ENCODE measurements at places on chromosomes 13 and 19.

DNA sequence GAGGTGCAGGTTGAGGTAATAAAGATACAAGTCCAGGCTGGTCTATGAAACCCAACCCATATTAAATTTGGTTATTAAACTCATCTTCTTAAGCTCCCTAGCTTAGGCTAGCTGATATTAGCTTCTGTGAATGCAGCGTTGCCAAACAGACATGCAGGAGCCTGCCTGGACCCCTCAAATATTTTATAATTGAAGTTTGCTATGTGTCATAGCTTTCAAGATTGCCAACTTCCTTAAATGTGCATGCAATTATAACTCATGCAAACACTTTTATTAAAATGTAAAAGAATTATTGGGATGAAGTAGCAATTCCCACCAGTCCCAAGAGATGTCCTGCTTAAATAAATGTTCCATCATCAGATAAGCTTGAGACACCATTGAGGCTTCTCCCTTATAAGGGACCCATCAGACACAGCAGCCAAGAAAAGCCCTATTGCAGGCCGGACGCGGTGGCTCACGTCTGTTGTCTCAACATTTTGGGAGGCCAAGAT lies 51.3 kb downstream of the MBNL2 start:
- no peak for DNase-seq

- peak; percentile 95 for DNase-seq
Observed at GRCh38 chr19:10654610-10655456, 687 bp downstream of the ILF3 start.

GRCh38 chr19:5534787-5535586 lies 32.8 kb downstream of the TINCR start:
- peak; percentile 18 for DNase-seq

DNA sequence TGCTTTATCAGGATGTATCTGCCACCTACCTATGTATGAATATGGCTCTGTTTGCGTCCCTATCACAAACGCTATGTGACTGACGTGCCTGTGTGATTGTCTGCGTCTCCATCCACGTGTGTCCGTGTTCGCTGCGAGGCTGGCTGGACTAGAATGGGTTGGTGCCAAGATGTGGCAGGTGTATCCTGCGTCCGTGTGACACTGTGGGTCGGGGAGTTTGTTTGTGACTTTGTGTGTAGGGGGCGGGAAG lies 6.7 kb upstream of the HOOK2 start:
- DNase-seq = no peak

DNA sequence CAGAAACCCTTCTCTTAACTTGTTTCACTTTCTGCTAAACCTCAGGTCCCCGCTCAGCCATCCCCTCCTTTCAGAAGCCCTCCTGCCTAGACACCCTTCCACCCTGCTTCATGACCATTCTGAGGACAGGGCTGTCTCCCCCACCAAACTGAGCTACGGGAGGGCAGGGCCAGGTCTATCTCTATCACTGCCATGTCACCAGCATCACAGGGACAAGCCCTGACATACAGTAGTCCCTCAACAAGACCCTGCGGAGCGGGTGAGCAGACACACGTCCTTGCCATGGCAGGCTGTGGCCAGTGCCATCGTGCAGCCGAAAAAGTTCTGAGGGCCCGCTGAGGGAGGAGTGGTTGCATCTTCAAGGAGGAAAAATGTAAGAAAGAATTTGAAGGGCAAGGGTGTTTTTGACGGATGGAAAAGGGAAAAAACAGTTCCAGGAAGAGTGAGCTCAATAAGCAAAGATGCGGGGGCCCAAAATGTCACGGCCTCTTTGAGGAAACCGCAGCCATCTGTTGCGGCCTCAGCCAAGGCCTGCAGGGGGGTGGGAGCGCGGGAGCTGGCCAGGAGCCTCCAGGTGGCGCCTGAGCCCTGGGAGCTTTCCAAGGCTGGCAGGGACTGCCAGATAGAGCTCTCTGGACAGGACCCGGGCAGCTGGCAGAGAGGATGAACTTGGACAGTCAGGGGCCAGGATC lies 8.1 kb downstream of the PTGIR start:
- peak; percentile 88 for DNase-seq

GRCh38 chr13:113423520-113424163 lies 29.6 kb downstream of the ADPRHL1 start:
- no peak for DNase-seq

GRCh38 chr19:7519361-7520130 lies 2.9 kb upstream of the MCOLN1 start:
- no peak for DNase-seq

DNA sequence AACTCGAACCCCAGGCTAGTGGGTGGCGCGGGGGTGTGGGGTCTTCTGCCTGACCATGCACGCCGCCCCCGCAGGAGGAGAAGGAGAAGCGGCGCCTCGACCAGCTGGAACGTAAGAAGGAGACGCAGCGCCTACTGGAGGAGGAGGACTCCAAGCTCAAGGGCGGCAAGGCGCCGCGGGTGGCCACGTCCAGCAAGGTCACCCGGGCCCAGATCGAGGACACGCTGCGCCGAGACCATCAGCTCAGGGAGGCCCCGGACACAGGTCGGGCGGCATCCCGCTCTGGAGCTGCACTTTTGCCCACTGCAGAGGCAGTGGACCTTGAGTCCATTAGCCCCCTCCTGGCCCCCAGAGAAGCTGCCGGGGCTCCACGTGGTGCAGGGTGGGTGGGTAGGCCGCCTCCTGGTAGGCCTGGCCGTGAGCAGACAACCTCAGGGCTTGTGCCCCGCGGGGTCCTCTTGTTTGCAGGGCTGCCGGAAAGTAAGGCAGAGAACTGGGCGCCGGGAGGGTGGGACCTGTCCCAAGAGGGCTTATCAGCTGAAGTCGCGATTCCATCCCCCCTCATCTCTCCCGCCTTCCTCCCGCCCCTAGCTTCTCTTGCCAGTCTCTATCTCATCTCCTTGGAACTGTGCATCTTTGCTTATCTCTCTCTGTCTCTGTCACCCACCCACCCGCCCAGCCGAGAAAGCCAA lies 9.9 kb downstream of the CCDC124 start:
- DNase-seq = no peak

DNA sequence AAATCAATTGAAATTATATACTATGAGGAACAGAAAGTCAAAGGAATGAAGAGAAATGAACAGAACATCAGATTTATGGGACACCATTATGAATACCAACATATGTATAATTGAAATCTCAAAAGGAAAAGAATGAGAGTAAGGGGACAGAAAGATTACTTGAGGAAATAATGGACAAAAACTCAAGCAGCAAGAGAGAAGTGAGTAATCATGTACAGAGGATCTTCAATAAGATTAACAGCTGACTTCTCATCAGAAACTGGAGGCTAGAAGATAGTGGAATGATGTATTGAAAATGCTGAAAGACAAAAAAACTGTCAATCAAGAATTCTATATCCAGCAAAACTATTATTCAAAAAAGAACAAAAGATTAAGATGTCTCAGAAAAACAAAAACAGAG lies 10.4 kb downstream of the MTUS2 start:
- no peak for DNase-seq

DNA sequence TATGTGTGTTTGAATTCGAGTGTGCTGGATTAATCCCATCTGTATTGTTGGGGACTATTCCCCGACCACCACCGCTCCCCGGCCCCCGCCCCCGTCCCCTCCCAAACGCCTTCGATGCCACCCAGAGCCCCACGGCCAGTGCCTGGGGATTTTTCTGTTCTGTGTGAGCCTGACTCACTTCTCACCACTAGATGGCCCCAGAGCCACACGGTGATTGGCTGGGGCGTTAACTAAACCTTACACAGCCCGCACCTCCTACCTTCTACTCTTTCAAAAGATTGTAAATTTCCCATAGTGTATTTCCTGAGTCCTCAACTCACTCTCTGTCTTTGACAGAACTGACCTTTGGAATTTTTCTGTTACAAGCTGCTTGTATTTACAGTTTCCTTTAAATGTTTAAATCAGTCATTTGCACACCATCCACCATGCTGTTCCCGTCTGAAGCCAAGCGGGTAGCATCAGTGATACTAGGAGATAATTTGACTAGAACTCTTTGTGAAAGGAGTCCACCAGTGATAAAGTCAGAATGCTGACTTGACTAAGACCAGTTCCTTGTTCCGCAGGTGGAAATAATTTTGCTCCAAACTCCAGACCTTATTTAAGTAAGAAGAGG lies 61.4 kb downstream of the RFX2 start:
- peak; percentile 89 for DNase-seq

DNA sequence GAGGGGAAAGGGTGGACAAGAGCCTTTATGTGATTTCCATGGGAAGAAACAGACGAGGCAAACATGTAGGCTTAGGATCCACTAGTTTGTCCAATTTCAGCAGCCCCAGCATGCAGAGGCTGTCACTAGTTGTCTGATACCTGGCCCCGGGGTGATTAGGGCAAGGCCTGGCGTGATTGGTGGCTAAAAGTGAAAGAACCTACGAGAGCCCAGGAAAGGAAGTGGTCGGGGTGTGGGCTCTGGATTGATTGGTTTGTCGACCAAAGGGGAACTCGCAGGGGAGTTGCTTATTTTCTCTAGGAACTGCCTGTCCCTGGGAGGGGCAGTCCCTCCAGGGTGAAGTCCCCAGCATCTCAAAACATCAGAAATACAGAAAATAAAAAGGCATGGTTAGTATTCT lies 64.2 kb upstream of the UQCRFS1 start:
- DNase-seq = no peak

GRCh38 chr13:95552539-95553441 lies at the start of gene CLDN10:
CLDN10 (plus strand) TSS chr13:95552720; CDS start chr13:95552754, 34 bp downstream.
- no peak for DNase-seq

GRCh38 chr19:33444562-33445441 lies 71.3 kb downstream of the CEBPG start:
- no peak for DNase-seq

GRCh38 chr13:50636007-50636704 lies 207.3 kb downstream of the DLEU7 start:
- peak; percentile 56 for DNase-seq

- DNase-seq = peak; percentile 5
Observed at GRCh38 chr19:29040951-29041350, 172.0 kb downstream of the UQCRFS1 start.

- DNase-seq = peak; percentile 61
Observed at GRCh38 chr19:15378534-15379082, 979 bp downstream of the AKAP8 start.

DNA sequence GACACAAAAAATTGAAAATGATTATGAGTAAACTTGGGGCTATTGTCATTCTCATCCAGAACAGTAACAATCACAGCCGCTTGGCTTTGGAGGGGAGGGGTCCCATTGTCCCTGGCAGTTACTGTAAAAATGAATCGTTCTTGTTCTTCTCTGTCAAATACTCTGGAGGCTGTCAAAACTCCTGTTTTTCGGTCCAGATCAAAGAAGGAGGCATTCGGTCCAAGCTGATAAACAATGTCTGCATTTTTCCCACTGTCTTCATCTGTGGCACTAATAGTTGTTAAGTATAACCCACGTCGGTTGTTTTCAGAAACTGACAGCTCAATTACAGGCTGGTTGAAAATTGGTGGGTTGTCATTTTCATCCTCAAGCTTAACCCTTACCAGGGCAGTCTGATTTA lies 3.4 kb downstream of the PCDH9 start:
- DNase-seq = peak; percentile 61

GRCh38 chr13:38705365-38705764 lies 18.5 kb downstream of the FREM2 start:
- DNase-seq = no peak

DNA sequence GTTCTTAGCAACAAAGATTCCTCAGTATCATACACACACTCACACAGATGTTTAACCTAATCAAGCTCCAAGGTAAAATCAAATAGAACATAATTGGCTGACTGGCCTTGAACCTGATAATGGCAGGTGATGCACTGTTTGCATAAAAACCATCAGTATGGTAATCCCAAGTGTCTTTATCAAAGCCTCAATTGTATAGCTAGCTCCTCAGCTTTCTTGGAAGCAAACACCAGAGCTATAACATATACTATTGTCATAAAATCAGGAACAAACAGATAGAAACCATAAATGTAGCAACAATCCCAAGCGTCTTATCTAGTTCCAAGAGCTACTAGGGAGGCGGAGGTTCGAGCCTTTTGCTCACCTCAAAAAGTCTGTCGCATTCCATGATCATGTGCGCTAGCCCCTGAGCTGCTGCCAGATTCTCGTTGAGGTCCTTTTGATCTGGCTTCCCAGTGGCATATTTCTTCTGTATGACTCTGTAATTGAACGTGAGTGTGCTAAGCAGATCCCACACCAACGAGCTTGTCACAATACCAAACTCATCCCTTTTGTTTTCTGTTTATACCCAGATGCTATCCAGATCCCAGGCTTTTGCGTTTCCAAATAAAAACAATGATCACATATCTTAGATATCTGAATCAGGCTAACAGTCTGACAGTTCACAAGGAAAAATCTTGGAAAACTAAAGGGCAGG lies 95.3 kb downstream of the KL start:
- DNase-seq = peak; percentile 66

DNA sequence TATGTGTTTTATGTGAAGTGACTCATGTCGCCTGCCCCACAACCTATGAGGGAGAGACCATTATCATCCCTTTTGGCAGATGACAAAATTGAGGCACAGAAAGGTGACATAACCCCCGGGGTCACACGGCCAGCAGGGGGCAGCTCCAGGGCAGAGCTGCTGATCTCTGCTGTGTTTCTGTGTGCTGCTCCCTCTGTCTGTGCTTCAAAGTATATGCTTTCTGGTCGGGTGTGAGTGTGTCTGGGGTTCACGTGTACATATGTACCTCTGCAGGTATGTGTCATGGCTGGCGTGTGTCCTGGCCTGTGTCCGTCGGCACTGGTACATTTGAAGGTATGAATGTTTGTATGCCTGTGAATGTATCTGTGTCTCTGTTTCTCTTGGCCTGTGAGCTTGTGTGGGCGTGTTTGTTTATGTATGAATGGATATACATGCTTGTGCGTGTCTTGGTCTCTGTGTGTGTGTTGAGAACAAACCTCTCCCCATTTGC lies 7.1 kb downstream of the LIPE start:
- DNase-seq = peak; percentile 46

DNA sequence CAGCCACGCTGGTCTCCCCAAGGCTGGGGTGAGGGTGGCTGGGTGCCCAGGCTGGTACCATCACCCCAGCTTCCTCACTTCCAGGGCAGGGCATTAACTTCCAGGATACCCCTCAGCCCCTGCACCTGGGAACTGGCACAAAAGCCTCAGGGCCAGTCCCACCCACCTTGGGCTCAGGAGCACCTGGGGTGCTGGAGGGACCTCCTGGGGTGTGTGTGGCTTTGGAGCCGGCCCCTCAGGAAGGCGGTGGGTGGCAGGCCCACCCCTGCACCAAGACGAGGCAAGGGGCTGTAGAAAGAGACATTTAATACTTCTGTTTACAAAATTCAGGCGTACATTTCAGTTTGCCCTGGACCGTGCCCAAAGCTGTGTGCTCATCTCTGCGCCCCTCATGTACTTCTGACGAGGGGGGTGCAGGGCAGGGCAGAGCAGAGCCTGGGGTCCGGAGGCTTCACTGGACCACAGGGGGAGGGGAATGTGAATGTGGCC lies 16.8 kb downstream of the MPND start:
- DNase-seq = no peak

DNA sequence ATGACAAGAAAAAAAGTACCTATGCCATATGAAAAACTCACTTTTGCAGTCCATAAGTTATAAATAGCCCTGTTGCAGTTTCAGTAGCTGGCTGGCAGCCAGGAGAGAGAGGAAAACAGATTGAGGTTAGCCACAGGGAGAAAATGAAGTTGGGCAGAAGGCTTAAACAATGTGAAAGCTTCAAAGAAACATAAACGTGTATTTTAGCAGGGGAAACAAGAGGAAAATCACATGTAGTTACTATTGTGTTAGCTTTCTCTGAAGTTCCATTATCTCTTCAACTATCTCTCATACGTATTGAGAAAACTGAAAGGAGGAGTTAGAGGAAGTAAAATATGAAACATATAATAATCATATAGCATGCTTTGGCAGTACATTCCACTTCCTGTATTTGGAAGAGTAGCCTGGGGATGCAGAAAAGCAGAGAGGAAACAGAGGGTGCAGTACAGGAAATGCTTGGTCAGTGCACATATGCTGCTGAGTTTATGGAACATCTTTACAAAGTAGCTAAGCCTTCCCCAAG lies 1551.1 kb downstream of the EFNB2 start:
- no peak for DNase-seq

Measured in NCI-H69 (cell line).